Hypothalamus (tissue), 51 donors: ENCODE measurements at places on chromosomes 12 and 14.

DNA sequence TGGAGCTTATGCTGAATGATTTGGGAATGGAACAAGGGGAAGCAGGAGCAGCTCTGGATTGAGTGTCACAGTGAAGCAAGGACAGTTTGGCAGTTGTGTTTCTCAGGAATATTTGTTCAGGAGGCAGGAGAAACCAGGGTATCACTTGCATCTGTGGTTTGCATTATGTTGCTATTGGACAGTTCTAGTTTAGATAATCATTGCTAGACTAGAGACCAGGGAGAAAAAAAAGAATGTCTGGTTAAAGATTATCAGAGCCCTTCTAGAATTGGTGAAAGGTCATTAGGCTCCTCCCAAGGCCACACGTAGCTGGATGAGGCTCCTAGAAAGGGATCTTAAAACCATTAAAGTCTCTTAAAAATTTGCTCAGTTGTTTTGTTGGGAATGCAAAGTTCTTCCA lies 17.0 kb upstream of the SRSF5 start:
- no peak for DNase-seq

GRCh38 chr14:88297306-88297705 lies 25.8 kb downstream of the KCNK10 start:
- DNase-seq, result no peak

DNA sequence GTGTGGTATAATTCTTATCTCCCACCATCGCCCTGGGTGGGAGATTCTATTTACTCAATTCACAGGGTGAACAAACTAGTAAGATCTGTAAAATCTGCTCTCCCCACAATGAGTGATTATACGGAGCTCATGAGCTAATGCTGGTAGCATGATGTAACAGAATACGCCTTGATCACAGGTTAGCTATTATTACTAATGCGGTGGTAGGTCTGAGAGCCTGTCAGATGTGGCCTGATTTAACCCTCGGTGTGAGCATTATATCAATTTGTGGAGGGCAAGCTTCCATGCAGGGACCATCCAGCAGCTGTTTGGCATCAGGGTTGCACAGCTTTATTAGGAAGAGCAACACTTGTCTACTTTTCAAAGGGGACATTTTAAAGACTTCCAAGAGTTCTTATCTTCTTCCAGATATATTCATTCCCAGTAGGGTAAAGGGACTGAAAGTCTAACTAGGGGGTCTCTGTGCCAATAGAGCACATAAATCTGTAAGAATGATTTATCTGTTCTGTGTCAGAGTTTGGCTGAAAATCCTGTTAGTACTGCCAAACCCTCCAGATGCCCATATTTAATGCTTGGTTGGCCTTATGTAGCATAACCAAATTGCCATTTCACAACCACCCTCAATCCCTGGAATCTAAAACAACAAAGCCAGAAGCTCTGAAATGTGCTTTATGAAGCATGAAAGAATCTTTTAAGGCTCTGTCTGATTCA lies 18.7 kb downstream of the TSHR start:
- no peak for DNase-seq

DNA sequence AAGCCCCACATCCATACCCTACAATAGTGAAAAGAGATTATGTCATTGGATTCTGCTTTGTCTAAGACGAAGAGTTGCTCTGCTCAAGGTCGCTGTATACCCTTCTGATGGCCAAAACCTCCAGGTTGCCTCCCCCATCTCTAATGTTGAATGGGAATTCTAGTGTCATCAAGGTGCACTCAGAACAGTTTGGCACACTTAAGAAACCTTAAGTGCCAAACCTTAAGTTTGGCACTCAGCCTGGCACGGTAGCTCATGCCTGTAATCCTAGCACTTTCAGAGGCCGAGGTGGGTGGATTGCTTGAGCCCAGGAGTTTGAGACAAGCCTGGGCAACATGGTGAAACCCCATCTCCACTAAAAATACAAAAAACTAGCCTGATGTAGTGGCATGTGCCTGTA lies 1245.6 kb upstream of the SEL1L start:
- DNase-seq, result no peak

DNA sequence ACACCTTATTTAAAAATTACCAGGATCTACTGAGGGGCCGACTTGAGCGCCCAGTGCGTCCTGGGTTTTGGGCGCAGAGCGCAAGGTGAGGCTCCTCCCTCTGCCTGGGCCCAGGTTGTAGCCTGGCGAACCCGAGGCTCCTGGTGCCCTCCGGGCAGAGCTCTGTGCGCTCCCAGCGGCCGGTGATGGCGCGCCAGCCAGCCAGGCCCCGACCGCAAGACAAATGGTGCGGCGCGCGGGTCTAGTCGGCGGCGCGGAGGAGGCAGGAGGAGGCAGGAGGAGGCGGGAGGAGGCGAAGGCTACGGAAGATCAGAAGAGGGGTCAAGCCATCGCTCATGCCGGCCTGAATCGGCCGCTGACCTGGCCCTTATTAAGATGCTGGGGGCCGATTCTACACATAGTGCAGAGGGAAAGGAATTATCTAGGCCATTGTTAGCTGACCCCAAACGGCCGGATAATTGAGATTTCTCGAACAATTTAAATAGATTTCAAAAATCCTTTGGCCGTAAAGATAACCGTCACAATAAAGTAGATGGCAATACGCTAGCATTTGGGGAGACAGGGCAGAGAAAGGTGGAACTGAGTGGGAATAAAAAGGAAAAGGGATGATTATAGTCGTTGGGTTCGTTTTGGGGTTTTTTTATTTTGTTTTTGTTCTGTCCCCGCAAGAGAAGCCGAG lies 2.8 kb downstream of the TBX5 start:
- no peak for DNase-seq

DNA sequence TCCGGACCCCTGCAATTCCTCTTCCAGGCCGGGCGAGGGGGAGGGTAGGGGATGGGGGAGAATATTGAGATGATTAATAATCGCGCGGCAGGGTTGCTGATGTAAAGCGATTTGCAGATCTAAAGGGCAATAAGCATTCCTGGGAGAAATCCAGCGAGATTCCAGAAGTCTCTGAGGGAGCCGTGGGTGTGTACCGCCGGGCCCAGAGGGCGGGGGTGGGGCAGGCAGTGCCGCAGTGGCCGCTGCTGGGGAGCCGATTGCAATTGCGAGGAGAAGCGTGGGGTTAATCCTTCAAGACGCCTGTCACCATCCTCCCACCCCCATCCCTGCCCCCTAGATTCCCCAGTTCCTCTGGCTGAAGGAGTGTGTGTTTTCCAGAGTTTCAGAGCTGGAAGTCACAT lies 16.4 kb downstream of the FOS start:
- no peak for DNase-seq

DNA sequence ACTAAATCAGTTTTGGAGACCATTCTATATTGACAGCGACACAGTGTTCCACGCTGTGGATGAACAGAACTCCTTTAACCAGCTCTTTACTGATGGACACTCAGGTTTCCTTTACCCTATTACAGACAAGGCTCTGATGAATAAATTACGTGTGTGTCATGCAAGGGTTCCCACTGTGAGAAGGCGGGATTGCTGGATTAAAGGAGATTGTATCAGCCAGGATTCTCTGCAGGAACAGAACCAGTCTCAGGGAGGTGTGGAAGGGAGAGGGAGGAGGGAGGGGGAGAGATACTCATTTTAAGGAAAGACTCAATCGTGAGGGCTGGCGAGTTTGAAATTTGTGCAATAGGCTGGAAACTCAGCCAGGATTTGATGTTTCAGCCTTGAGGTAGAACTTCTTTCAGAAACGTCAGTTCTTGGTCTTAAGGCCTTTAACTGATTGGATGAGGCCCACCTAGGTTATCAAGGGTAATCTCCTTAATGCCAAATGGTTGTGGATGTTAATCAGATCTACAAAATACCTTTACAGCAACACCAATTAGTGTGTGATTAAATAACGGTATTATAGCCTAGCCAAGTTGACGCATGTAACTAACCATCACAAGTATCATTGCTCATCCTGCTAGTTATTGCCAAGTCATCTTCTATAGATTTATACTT lies 104.0 kb downstream of the GCH1 start:
- no peak for DNase-seq

- DNase-seq, result no peak
Observed at GRCh38 chr14:61489512-61489911, 168.1 kb downstream of the PRKCH start.

- DNase-seq, result no peak
Observed at GRCh38 chr12:95204141-95204866, 13.0 kb downstream of the FGD6 start.

GRCh38 chr12:105357162-105357691 lies 26.7 kb downstream of the C12orf75 start:
- no peak for DNase-seq

- DNase-seq, result no peak
Observed at GRCh38 chr12:46219877-46220655, 48.8 kb downstream of the SLC38A1 start.

GRCh38 chr12:124713041-124713435 lies 145.6 kb upstream of the NCOR2 start:
- peak; percentile 39 for DNase-seq

- no peak for DNase-seq
Observed at GRCh38 chr14:22185191-22185590, 403.8 kb downstream of the DAD1 start.

DNA sequence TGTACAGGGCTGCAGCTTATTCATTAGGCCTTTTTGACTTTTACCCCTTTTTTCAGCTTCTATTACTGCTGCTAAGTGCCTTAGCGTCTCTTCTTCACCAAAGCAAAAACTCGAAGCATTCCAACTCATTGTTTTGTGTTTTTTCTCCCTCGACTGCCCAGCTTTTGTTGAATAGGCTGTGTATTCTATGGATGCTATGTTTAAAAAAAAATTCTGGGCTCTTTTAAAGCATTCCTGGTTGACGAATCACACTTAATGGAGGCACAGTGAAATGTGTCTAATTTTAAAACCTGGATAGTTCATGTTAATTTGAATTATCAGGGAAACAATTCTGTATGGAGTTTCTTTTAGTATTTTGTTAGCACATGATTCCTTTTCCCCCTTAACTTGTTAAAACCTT lies 29.7 kb downstream of the KTN1 start:
- DNase-seq, result no peak

GRCh38 chr12:65595016-65595560 lies 229.2 kb upstream of the HMGA2 start:
- DNase-seq, result no peak

DNA sequence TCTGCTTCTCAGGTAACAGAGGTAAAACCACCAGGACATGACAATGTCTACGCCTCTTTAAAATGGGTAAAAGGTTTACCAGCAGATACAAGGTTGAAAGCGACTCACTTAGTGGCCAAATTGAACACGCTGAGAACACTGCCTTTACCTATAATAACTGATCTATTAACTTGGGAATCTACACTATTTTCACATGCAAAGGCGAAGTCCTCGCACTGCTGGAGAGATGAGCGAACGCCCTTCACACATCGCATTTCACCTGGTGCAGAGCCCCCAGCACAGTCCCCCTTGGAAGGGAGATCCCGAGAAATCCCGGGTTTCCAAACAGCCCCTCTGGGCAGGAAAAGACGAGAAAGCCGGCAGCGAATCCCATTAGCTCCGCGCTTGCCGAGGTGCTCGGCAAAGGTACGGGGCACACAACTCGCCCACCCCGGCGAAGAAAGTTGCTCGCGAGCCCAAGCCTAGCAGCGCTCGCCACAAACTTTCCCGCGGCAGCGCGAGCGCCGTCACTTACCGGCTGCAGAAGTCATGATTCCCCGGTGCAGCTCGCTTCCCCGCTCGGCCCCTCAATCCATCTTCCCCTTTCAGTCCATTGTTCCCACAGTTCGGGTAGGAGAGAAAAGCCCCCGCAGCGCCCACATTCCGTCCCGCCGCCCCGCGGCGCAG lies 423 bp downstream of the FGD6 start:
- no peak for DNase-seq

- DNase-seq, result no peak
Observed at GRCh38 chr12:58557171-58557570, 363.1 kb downstream of the LRIG3 start.

DNA sequence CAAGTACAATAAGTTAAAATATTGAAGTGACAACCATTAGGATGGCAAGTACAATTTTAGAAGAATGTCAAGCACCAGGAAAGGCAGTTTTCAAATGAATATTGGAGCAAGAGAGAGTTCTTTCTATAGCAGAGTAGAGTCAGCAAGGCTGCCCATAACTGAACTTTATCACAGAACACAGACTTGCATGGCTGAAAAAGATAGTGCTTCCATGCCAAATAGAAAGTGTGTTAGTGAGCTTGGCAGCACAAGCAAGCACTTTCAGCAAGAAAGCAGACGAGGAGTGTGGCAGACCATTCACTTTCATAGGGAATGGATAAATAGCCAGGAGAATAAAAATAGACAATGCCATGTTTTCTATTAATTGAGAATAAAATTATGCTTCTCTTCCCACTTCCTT lies 647.0 kb upstream of the MGAT4C start:
- no peak for DNase-seq

GRCh38 chr14:39641224-39641623 lies 209.0 kb upstream of the FBXO33 start:
- no peak for DNase-seq

DNA sequence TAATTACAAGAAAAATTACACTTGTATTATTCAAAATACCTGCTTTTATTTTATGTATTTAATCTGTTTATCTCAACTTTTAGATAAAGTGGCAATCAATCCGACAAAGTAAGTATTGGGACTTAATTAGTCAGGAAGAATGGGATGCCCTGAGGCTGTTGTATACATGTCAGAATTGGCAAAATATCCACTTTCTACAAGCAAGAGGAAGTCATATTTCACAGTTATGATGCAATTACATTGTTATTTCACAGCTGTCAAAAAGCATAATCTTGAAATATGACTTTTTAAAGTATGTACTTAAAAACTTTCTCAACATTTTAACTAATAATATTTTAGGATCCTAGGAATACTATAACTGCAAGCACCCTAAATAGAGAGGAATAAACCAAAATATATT lies 357.1 kb upstream of the MGAT4C start:
- DNase-seq, result no peak

GRCh38 chr12:95641299-95641952 lies 90.2 kb upstream of the USP44 start:
- no peak for DNase-seq

- DNase-seq, result no peak
Observed at GRCh38 chr12:79782172-79782900, 91.6 kb upstream of the PAWR start.
